ENCODE measurements at places on chromosomes 12 and 14.
A peak's percentile ranks its signal among the peaks of the same experiment; 100 is the strongest.

- H3K36me3 ChIP-seq = no peaks in the 10 kb centered on the region
- peaks cover 4% of the 10 kb centered on the region for H3K4me1 ChIP-seq
- peaks cover 1% of the 10 kb centered on the region for H3K27me3 ChIP-seq
- no peak overlapping the region for H3K4me3 ChIP-seq
Measured at GRCh38 chr12:51891843-51892242, 3.9 kb downstream of the ANKRD33 start.

- no peak overlapping the region for H3K4me3 ChIP-seq
- no peak for DNase-seq
- H3K27ac ChIP-seq = no peak overlapping the region
- no peaks in the 10 kb centered on the region for H3K36me3 ChIP-seq
- peaks cover 4% of the 10 kb centered on the region for H3K27me3 ChIP-seq
- H3K4me1 ChIP-seq = no peaks in the 10 kb centered on the region
Measured at GRCh38 chr12:25781232-25781631, 177.2 kb upstream of the RASSF8 start.

DNA sequence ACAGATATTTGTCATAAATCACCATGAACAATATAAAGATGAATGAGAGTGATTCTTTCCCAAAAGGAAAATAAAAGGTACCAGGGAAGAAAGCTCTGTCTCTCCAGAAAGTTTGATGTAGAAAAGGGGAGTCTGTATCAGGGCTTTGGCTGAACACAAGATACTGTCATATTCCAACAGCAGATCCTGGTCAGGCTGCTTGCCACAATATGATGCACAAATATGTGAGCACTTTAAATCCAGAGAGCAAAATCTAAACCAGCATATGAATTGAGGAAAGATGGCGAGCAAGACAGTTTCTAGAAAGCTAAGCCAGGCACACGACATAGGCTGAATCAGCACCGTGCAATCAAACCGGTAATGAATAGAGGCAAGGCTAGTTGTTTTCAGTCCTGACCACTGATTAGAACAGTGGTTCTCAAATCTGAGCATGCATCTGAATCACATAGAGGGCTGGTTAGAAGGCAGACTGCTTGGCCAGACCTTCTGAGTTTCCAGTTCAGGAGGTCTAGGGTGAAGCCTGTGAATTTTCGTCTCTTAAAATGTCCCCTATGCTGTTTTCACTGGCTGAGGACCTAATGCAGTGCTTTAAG is 60.7 kb downstream of the PLCZ1 start:
- H3K27me3 ChIP-seq = no peaks in the 10 kb centered on the region
- no peaks in the 10 kb centered on the region for H3K36me3 ChIP-seq
- no peak overlapping the region for H3K27ac ChIP-seq
- no peak overlapping the region for H3K4me3 ChIP-seq
- no peak for DNase-seq

DNA sequence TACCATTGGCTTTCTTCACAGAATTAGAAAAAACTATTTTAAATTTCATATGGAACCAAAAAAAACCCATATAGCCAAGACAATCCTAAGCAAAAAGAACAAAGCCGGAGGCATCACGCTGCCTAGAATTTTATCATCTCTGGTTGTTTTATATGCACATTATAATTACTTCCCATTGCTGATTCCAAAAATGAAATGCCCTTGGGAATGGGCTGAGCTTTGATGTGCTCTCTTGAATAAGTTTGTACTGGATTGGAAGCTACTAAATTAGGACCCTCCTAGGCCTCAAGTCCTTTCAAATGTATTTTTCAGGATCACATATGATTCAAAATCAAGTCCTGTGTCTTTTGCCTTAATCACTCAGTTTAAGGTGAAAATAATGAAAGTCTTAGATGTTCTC is 58.9 kb upstream of the DUSP6 start:
- H3K27me3 ChIP-seq = no peaks in the 10 kb centered on the region
- peaks cover 4% of the 10 kb centered on the region for H3K36me3 ChIP-seq
- no peak overlapping the region for H3K4me3 ChIP-seq
- no peak overlapping the region for H3K27ac ChIP-seq
- no peaks in the 10 kb centered on the region for H3K4me1 ChIP-seq
- DNase-seq = no peak

DNA sequence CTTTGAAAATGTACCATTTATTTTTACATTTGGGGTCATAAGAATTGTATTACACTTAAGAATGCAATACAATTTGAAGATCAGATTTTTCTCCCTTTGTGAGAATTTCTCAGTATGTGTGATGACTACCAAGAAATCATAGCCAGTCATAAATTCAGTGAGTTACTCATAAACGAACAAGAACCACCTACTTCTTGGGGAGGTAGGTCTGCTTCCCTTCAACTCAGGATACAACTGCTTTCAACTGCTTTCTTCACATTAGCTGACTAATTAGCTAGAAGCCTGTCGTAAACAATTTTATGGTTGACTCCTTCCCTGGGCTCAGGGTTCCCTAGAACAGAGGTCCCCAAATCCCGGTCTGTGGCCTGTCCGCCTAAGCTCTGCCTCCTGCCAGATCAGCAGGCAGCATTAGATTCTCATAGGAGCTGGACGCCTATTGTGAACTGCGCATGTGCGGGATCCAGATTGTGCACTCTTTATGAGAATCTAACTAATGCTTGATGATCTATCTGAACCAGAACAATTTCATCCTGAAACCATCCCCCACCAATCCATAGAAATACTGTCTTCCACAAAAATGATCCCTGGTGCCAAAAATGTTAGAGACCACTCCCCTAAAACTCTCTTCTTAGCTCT is 3.7 kb downstream of the ANG start:
- no peaks in the 10 kb centered on the region for H3K36me3 ChIP-seq
- no peak overlapping the region for H3K27ac ChIP-seq
- peaks cover 7% of the 10 kb centered on the region for H3K4me1 ChIP-seq

DNA sequence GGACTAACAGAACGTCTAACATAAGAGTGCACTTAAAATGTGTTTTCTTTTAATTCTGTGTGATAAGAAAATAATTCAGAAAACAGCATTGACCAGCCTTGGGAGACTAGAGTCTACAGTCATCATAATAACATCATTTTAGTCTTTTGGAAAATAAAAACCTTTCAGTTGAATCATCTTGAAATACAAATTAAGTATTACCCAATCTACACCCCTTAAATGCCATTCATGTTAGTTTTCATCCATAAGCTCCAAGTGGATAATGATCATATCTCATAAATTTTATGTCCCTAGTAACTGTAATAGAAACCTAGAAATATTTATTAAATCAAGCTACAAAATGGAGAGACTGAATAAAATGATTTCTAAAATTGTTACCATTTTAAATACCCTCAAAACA is 32.4 kb downstream of the EPS8 start:
- H3K27me3 ChIP-seq = no peaks in the 10 kb centered on the region
- no peaks in the 10 kb centered on the region for H3K4me1 ChIP-seq
- H3K27ac ChIP-seq = no peak overlapping the region
- H3K4me3 ChIP-seq = no peak overlapping the region
- no peaks in the 10 kb centered on the region for H3K36me3 ChIP-seq
- DNase-seq = no peak

- peak overlapping the region; percentile 97 for H3K4me3 ChIP-seq
- peaks cover 18% of the 10 kb centered on the region for H3K36me3 ChIP-seq
- peaks cover 4% of the 10 kb centered on the region for H3K27me3 ChIP-seq
- H3K4me1 ChIP-seq = peaks cover 25% of the 10 kb centered on the region
- H3K27ac ChIP-seq = peak overlapping the region; percentile 92
Measured at GRCh38 chr12:56358836-56359532, 923 bp downstream of the STAT2 start.

DNA sequence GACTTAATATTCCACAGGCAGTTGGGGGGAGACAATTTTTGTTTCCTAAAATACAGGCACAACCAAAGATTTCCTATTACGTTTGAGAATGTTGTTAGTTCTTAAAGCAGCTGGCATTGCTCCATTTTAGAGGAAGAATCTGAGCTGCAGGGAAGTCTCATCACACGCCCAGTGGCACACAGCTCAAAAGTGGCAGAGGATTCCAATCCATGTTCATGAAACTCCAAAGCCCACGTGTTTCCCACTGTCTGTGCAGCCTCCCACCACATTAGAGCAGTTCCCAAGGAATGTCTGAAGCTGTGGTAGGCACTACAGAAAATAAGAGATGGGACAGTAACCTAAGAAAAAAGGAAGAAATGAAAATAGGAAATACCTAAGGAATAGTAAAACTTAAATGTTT is 6.1 kb upstream of the IL26 start:
- H3K27ac ChIP-seq = no peak overlapping the region
- H3K27me3 ChIP-seq = peaks cover 2% of the 10 kb centered on the region
- no peak overlapping the region for H3K4me3 ChIP-seq

DNA sequence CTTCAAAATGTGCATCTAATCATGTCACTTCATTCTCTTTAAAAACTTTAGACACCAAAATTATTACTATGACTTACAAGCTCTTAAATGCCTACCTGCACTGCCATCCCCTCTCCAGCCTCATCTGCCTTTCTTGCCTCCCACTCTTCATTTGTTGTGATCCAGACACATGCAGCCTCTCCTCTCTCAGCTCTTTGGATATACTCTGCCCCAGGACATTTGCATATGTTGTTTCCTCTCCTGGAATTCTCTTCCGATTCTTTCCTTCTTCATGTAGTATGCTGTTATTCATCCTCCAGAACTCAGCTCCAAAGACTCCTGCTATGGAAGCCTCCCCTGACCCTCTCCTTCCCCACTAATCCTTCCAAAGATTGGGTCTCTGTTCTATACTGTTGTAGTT is 197.6 kb downstream of the ANO4 start:
- H3K4me3 ChIP-seq = no peak overlapping the region
- H3K27me3 ChIP-seq = peaks cover 1% of the 10 kb centered on the region
- DNase-seq = no peak
- no peaks in the 10 kb centered on the region for H3K36me3 ChIP-seq

- no peak overlapping the region for H3K27ac ChIP-seq
- H3K36me3 ChIP-seq = no peaks in the 10 kb centered on the region
- H3K4me1 ChIP-seq = no peaks in the 10 kb centered on the region
- H3K4me3 ChIP-seq = no peak overlapping the region
- no peak for DNase-seq
- peaks cover 7% of the 10 kb centered on the region for H3K27me3 ChIP-seq
Measured at GRCh38 chr12:55673638-55674037, 34.1 kb downstream of the ITGA7 start.

GRCh38 chr12:3083241-3083920 is 6.2 kb downstream of the TSPAN9 start:
- H3K4me3 ChIP-seq = no peak overlapping the region
- no peaks in the 10 kb centered on the region for H3K4me1 ChIP-seq
- H3K27me3 ChIP-seq = peaks cover 2% of the 10 kb centered on the region
- no peak for DNase-seq
- no peaks in the 10 kb centered on the region for H3K36me3 ChIP-seq

DNA sequence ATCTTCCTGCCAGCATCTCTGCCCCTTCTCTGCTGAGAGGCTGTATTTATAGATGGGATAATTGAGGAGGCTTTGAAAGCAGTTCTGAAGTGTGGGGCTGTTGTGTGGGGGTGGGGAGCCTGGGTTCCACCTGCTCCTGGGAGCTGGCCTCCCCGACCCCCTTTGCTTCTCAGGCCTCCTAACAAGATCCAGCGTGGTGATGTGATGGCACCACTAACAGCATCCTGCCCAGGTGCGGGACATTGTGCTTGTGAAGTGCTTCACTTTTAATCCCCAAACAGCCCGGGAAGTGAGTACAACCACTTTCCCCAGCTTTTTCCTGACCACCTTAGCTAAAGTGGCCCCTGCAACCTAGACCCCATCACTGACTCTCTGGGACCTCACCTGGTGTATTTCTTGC is 95.1 kb upstream of the NRXN3 start:
- H3K4me1 ChIP-seq = no peaks in the 10 kb centered on the region
- DNase-seq = no peak
- peaks cover 8% of the 10 kb centered on the region for H3K27me3 ChIP-seq
- H3K27ac ChIP-seq = no peak overlapping the region
- no peak overlapping the region for H3K4me3 ChIP-seq

GRCh38 chr14:42047421-42048055 is 440.9 kb downstream of the LRFN5 start:
- H3K36me3 ChIP-seq = no peaks in the 10 kb centered on the region
- H3K4me1 ChIP-seq = no peaks in the 10 kb centered on the region
- no peaks in the 10 kb centered on the region for H3K27me3 ChIP-seq

DNA sequence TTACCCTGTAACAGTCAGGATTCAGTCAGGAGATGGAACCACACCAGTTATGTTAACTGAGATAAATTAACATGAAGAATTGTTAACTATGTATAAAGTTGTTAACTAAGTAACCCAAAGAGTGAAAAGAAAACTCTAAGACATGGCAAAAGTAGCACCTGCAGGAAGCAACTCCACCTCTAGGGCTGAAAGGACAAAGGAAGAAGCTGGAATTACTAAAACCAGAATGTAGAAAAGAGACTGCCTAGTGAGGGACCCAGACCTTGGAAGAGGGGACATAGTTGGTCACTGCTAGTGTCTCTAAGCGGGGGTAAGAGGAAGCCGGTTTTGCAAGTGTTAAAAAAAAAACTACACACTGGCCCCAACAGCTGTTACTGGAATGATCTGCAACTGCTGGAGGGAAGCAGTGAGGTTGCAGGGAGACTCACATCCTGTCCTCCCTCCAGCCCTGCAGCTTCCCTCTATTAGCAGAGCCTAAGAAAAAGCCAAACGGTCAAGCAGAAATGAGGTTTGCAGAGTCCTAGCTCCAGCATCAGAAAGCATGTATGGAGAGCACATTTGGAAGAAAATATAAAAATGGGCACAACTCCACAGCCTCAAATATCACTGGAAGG is 39.8 kb downstream of the GPR135 start:
- H3K27me3 ChIP-seq = no peaks in the 10 kb centered on the region
- H3K4me1 ChIP-seq = no peaks in the 10 kb centered on the region
- H3K27ac ChIP-seq = no peak overlapping the region
- DNase-seq = no peak
- H3K4me3 ChIP-seq = no peak overlapping the region
- no peaks in the 10 kb centered on the region for H3K36me3 ChIP-seq

DNA sequence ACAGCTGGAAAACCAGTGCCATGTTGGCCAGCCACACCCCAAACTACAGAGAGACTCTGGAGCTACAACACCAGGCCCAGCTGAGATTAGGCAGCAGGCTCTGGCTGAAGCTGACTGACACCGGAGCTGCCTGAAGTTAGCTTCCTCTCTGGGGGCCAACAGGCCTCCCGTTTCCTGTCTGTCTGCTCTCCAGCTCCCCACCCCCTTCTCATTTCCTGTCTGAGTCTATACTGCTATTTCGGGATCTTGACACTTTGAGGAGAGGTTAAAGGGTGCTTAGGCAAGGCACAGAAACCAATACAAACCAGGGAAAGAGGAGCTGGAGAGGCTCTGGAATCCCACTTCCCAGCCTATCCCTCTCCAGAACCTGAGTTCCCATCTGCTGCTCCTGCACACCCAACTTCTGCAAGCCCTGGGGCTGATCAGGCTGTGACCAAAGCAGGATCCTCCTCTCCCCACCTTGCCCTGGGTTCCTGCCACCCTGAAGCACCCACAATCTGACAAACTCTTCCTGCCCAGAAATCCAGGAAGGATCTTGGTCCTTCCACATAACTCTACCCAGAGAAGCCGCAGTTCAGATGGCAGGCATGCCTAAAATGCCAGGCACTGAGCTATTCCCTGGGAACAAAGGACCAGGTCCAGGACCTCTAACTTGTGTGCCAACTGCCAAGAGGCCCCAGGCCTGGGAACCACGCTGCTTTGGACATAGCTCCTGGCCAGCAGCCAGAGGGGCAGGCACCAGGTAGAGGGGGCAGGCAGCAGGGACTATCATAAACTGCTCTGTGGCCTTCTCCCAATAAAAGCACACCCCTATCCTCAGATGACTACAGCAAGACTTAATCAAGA is 39.9 kb downstream of the PRPF40B start:
- DNase-seq = peak; percentile 68
- H3K36me3 ChIP-seq = peaks cover under 1% of the 10 kb centered on the region
- H3K4me1 ChIP-seq = peaks cover 62% of the 10 kb centered on the region

Measured in immature natural killer cell (primary cell).